ENCODE measurements at places on chromosomes 6 and 20.

GRCh38 chr6:56734335-56734734 is 91.6 kb upstream of the DST start:
- no peaks in the 10 kb centered on the region for H3K36me3 ChIP-seq
- no peak for DNase-seq
- no peak overlapping the region for H3K27ac ChIP-seq
- H3K27me3 ChIP-seq: no peaks in the 10 kb centered on the region

DNA sequence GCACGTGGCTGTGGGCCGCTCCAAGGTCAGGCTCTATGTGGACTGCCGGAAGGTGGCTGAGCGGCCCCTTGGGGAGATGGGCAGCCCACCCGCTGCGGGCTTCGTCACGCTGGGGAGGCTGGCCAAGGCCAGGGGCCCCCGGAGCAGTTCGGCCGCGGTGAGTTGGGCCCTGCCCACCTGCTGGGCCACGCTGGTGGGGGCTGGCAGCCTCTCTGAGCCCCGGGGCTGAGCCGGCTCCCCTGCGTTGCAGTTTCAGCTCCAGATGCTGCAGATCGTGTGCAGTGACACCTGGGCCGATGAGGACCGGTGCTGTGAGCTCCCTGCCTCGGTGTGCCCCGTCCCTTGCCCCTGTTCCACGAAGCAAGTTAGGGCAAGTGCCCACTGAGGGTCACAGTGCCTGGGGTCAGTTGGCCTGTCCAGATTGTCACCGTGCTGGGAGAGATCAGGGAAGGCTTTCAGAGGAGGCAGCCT is 27.1 kb downstream of the COL20A1 start:
- no peaks in the 10 kb centered on the region for H3K36me3 ChIP-seq
- no peak overlapping the region for H3K4me3 ChIP-seq
- H3K27me3 ChIP-seq: peaks cover 19% of the 10 kb centered on the region

- no peak for DNase-seq
- H3K27ac ChIP-seq: no peak overlapping the region
- no peaks in the 10 kb centered on the region for H3K36me3 ChIP-seq
- H3K4me1 ChIP-seq: peaks cover 13% of the 10 kb centered on the region
These were observed 13.7 kb downstream of the PXT1 start for GRCh38 chr6:36428911-36429310.

DNA sequence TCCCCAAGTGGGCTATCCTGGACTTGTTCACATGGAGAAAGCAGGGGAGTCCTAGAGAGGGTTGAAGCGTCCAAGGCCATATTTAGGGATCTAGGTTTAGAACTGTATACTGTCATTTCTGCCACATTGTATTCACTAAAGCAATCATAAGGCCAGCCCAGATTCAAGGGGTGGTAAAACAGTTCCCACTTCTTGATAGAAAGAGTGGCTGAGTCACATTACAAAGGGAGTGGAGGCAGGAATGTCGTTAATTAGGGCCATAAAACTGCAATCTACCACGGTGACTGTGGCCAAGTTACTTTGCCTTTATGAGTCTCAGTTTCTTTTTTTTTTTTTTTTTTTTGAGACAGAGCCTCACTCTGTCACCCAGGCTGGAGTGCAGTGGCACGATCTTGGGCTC is 7.4 kb upstream of the UBR2 start:
- no peak for DNase-seq
- H3K4me3 ChIP-seq: no peak overlapping the region
- H3K27me3 ChIP-seq: no peaks in the 10 kb centered on the region

- no peaks in the 10 kb centered on the region for H3K36me3 ChIP-seq
- H3K4me3 ChIP-seq: no peak overlapping the region
- H3K4me1 ChIP-seq: no peaks in the 10 kb centered on the region
- DNase-seq: no peak
- H3K27ac ChIP-seq: no peak overlapping the region
These were observed 278.4 kb upstream of the STXBP5 start for GRCh38 chr6:146925846-146926245.

DNA sequence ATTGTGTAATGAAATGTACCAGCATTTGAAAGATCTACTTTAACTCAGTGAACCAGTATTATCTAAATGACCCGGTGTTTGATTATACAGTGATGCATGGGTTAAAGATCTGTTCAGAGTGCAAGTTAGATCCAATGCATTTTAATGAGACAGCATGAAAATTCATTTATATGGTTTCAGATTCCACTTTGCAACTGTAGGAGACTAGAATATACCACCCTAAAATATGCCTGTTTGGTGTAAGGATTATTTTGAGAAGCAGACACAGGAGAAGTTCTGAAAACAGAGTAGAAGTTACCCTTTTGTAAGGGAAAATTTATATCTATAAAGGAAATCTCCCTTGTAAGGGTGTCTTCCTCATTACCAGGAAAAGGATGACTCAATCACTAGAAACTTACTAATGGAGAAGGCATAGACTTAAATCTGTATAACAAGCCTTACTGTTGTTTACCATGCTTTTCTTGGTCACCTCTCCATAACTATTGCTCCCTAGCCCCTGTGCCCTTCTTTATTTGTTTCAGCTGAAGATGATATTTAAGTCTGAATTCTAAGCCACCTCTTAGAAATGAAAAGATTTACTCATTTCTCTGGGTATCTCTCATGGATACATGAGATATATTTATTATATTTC is 105.4 kb downstream of the NCOA3 start:
- no peaks in the 10 kb centered on the region for H3K27me3 ChIP-seq
- no peak overlapping the region for H3K4me3 ChIP-seq
- peak; percentile 13 for DNase-seq
- H3K4me1 ChIP-seq: peaks cover 6% of the 10 kb centered on the region
- peaks cover 4% of the 10 kb centered on the region for H3K36me3 ChIP-seq

DNA sequence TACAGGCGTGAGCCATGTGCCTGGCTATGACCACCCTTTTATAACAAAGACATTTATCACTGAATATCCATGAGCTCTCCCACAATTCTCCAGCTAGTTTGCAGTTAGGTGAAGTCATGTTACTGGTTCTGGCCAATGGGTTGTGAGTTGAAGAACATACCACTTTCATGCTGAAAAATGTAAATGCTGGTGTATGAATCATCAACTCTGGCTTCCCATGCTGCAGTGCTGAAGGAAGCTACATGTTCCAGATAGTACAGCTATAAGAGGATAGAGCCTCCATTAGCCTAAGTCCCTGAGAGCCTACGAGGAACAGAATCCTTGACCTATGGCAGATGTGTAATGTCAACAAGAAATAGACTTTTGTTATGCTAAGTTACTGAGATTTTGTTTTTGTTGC is 180.4 kb downstream of the BTBD9 start:
- no peak overlapping the region for H3K27ac ChIP-seq
- peak; percentile 1 for DNase-seq
- no peaks in the 10 kb centered on the region for H3K4me1 ChIP-seq
- 0 out of 2 replicates have a peak, but pooled peaks cover 4% of the 10 kb centered on the region for H3K27me3 ChIP-seq
- H3K36me3 ChIP-seq: no peaks in the 10 kb centered on the region
- no peak overlapping the region for H3K4me3 ChIP-seq

GRCh38 chr6:109800771-109801170 is 109.7 kb downstream of the FIG4 start:
- no peak overlapping the region for H3K4me3 ChIP-seq
- no peak for DNase-seq
- H3K27me3 ChIP-seq: peaks cover 6% of the 10 kb centered on the region
- H3K4me1 ChIP-seq: peaks cover 7% of the 10 kb centered on the region

GRCh38 chr20:53699906-53700305 is 106.3 kb upstream of the ZNF217 start:
- no peaks in the 10 kb centered on the region for H3K4me1 ChIP-seq
- DNase-seq: no peak
- H3K27me3 ChIP-seq: no peaks in the 10 kb centered on the region
- no peaks in the 10 kb centered on the region for H3K36me3 ChIP-seq
- H3K4me3 ChIP-seq: no peak overlapping the region

All from K562 (cell line).